ENCODE measurements at places on chromosomes 3 and 15.
A peak's percentile ranks its signal among the peaks of the same experiment; 100 is the strongest.

DNA sequence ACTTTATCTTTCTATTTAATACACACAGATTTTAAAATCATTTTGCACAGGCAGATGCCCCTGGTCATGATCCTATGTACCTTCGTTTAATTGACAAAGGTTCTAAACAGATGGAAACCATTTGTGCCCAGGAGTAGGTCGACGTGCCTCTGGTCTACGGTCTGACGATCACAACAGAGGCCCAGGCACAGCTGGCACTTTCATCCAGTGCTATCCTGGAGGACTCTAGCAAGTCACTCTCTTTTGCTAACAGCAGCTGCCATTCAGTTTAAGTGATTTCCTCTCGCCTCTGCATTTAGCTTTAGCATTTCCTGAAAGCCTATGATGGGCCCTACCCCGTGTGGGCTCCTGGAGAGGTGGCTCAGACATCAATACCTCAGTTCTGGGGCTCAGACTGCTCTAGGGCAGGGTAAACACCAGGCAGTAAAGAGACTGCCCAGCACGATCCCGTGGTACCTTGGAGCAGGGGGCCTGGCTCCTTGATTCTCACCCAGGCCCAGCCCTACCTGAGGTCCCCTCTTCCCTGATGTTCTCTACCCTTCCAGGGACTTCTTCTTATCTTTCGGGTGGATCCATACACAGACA lies 83.2 kb upstream of the SNRPA1 start:
- no peak for DNase-seq

DNA sequence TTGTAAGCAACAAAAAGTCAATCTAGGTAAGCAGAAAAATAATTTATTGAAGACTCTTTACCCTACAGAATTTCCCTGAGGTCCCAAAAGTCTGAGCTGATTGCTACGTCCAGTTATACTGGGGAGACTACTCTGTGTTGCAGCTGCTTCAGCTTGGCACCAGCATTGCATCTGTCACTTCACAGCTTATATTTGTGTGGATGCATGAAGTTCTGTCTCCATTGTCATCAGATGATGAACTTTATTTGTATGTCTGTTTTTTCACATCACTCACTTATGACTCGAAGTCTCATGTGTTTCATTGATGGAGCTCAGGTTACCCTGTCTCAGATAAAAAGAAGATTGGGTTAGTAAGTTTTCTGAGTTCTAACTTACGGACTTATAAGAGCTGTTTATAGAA lies 75.3 kb upstream of the LRRFIP2 start:
- DNase-seq, result no peak

GRCh38 chr3:32972482-32973146 lies 21.2 kb downstream of the CCR4 start:
- DNase-seq, result no peak

- DNase-seq, result no peak
These were observed 2.3 kb upstream of the GFM1 start for GRCh38 chr3:158642005-158642404.

GRCh38 chr15:48541341-48542278 lies 103.9 kb downstream of the FBN1 start:
- DNase-seq, result no peak

DNA sequence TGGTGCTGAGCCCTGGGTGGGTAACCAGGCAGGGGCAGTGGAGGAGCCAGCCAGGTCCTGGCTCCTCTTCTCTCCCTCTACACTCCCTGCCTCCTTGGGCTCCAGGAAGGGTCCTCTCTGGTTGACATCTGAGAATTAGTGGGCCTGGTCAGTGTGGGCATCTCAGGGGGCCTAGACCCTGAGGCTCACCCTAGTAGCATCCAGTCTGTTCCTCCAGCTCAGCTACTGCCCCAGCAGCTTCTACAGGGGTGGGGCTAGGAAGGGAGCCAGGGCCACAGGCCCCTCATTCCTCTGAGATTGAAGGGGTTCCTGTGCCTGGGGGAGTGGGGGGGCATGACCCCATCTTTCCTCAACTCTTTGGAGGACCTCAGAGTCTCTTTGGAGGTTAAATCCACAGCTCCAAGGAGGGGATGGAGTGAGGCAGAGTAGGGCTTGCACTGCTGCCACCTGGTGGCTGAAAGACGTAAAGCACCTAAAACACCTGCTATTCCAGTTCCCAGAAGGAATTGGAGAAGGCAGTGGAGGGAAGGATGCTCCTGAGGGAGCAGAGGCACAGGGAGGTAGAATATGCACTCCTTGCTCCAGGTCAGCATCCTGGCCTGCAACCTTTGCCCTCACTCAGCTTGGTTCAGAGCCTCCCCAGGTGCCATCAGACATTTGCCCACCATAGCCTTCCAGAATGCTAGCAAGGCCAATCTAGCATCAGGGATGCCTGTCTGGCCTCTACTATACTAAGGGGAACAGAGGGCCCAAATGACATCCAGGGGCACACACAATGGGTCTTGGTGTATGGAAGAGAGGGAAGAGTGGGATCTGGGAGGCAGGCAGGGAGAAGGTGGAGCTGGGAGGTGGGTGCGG lies 25.1 kb downstream of the C3orf18 start:
- peak; percentile 73 for DNase-seq

DNA sequence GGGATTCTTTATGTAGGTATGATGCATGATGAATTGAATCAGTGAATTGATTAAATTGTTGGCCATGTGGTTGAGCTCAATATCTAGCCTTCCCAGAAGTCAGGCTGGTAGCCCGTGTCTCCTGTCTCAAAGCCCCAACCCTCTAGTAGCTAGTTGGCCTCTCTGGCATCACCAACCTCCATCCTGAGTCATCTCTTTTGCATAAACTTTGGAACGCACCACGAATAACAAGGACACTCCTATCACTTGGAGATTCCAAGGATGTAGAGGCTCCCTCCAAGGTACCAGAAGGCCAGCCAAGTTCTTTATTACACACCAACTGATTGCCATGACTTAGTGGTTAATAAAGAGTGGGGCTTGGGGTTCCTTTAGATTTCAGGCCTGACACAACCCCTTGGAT lies 148.4 kb downstream of the APBA2 start:
- DNase-seq, result no peak

DNA sequence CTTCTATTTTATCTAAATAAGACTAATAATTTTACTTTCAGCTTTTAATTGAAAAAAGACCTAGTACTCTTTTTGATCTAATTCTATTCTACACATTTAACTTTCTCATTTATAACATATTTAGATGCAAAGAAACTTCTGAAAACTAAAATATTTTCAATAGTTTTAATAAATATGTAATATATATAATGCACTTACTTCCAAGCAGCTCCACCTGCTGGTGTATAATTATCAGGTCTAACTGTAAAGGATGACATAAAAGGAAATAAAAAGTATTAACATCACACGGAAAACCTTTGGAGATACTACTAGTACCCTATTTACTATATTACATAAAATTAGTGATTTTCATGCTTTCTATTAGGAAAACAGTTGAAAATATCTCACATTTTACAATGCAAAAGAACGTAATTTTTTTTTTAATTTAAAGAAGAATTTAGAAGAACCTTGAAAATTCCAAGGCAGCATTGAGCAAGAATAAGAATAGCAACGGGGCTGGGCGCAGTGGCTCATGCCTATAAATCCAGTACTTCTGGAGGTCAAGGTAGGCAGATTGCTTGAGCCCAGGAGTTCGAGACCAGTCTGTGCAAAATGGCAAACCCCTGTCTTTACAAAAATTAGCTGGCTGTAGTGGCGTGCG lies 10.2 kb downstream of the PLSCR5 start:
- no peak for DNase-seq

DNA sequence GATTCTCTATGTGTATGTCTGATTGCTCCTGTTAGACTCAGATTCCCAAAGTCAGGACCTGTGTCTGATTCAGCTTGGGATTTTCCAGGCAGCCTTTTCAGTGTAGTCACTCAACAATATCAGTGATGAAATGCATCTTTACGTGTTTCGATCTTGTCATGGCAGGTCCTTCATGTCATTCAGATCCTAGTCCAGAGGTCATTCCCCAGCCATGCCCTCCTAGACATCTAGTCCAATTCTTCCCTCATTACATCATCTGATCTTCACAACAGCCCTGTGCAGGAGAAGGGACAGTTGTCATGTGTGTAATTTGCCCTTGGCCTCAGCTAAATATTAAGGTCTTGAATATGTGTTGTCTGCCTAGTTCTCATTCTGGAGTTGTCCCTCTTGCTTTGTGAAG lies 153.2 kb upstream of the NR2E3 start:
- no peak for DNase-seq

- DNase-seq, result no peak
These were observed 293.5 kb downstream of the CGGBP1 start for GRCh38 chr3:87765256-87765655.

DNA sequence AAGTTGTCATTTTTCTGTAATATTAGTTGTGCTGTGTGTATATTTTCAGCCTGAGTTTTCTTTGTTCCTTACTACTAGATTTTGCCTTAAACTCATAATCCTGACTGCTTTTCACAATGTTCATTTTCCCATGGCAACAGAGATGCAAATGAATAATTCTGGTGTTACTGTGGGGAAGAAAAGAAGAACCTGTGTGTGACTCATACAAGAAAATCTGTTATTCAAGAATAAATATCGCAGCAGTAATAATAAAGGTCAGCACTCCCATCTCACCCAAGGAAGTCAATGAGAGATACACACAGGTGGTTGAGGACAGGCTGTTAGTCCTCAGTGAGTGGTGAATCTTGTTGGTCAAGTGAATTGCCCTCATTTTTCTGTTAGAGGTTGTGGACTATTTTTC lies 656.6 kb upstream of the NAALADL2 start:
- DNase-seq, result no peak

DNA sequence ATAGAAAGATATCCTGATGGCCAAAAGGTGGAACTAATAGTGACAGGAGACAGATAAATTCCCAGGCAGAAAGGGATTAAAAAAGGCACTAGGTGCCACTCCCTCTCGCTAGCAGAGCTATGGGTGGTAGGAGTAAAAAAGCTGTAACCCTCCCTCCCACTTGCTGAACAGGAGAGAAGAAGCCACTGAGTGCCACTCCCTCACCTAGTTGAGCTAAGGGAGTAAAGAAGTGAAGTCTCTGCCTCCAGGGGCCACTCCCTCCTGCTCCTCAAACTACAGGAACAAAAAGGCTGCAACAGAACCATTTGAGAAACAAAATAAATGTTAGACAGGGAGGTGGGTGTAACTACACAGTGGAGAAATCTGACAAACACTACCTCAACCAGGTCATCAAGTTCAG lies 276.2 kb upstream of the EPHA6 start:
- DNase-seq, result no peak

- DNase-seq, result peak; percentile 30
These were observed 278.1 kb downstream of the ZPLD1 start for GRCh38 chr3:102712896-102713295.

DNA sequence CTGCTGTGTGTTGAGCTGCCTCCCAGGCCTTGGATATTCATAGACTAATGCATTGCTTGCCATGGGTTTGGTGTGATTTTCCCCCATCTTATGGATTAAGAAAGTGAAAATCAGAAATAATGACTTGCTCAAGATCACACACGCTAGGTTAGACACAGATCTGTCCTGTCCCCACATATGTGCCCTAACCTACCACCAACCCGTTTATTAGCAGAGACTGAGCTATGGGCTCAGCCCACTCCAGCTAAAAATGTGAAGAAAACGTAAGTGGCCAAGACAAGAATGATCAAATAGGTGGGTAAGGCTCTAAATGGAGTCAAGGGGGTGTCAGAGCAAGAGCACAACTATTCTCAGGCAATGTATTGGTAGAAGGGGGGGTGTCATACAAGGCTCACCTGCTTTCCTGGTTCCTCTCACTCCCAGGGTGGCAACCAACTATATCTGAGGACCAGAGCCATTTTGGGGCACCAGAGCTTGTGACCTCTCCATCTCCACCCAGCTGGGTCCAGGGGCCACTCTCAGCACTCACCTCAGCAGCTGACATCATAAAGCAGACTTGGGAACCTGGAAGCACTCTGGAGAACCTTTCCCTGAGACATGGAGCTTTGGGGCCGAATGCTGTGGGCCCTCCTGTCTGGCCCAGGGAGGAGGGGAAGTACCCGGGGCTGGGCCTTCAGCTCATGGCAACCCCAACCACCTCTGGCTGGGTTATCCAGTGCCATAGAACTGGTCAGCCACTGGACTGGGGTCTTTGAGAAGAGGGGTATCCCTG lies 1.4 kb downstream of the HEMK1 start:
- no peak for DNase-seq

GRCh38 chr3:119221779-119222320 lies 18.8 kb downstream of the B4GALT4 start:
- no peak for DNase-seq

DNA sequence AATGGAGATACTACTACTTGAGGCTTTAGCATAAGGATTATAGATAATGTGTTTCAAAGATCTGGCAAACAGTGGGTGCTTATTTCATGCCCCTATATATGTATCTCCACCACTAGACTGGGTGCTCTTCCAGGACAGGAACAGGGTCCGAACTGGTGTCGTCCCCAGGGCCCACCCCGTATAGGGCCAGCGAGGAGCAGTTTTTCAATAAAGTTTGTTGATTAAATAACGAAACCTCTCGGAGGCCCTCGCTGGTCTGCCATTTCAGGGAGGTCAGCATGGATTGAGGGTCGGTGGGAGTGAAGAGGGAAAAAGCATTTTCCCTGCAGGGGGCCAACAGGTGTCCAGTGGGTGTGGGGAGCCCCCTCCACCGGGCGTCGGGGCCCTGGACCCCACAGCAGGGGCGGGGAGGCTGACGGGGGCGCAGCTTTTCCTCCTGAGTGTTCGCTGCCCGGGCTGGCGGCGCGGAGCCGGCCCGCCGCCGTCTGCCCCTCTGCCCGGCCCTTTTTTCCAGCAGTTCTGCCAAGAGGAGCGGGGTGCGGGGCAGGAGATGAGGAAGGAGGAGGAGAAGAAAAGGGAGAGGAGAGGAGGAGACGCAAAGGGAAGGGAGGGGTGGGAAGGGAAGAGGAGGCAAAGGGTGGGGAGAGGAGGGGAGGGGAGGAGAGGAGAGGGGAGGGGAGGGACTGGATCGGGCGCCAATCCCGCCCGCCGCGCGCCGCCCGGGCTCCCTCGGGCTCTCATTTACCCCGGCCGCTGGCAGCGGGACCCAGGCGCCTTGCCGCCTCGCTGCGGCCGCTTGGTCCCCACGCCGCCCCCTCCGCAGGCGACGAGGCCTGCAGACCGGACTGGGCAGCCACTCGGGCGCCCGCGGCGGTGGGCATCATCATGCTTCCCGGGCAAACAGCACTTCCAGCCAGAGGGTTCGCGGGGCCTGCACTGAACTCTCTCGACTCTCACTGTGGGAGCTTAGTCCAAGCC lies 66.3 kb downstream of the ISG20 start:
- peak; percentile 5 for DNase-seq

- no peak for DNase-seq
These were observed 35.0 kb upstream of the CAPN7 start for GRCh38 chr3:15171096-15171495.

- no peak for DNase-seq
These were observed 26.8 kb downstream of the POLG start for GRCh38 chr15:89307791-89308190.

GRCh38 chr3:133882986-133883586 lies 12.6 kb downstream of the RAB6B start:
- no peak for DNase-seq

DNA sequence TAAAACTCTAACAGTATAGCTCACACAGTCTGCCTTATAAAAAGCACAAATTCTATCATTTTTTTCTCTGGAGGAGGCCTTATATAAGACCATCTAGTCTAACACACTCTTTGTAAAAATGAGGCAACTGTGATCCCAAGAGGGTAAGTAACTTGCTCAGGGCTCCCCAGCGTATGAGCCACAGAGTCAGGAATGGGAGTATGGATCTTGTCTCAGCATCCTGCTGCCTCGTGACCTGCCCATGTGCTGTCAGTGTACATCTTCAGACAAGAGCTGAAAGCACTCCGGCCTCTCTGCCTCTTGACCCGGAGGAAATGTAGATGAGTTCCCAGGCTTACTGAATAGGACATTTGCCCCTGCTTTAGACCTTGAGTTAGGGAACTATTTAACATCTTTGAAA lies 28.4 kb upstream of the MEF2A start:
- DNase-seq, result no peak
